ENCODE measurements at places on chromosomes 1 and 21.
A peak's percentile ranks its signal among the peaks of the same experiment; 100 is the strongest.

GRCh38 chr1:221239792-221240191, 360.5 kb downstream of the HLX start:
- no peak for DNase-seq

DNA sequence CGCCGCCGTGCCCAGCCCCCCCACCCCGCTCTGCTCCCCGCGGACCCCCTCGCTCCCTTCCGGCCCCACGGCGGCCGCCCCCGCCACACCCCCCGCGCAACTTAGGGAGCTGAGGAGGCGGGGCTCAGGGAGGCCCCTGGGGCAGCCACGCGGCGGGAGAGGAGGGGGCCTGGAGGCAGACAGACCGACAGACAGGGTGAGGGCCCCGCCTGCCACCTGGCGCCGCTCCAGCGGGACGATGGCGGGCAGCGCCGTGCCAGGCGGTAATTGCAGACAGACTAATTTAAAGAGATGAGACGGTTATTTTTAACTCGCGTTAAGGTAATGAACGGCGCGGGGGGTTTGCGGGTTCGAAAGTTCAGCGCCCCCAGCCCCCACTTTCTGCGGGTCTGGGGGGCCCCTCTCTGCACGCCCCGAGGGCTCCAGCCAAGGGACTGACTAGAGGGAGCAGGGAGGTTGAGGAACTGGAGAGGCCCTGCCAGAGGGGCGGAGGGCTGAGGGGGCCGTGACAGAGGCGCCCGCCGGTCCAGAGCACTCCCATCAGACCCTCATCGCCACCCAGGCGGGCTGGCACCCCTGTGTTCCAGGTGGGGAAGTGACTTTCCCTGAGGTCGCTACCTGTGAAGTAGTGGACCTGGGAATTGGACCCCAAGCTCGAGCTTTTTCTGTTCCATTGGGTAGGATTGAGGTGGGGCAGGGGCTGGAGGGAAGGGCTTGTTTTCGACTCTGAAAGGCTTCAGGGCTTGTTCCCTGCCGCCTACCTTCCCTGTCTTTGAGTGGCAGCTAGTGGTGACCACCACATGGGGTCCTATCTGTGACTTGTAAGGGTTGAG, 5.4 kb downstream of the FOXO6 start:
- no peak for DNase-seq

DNA sequence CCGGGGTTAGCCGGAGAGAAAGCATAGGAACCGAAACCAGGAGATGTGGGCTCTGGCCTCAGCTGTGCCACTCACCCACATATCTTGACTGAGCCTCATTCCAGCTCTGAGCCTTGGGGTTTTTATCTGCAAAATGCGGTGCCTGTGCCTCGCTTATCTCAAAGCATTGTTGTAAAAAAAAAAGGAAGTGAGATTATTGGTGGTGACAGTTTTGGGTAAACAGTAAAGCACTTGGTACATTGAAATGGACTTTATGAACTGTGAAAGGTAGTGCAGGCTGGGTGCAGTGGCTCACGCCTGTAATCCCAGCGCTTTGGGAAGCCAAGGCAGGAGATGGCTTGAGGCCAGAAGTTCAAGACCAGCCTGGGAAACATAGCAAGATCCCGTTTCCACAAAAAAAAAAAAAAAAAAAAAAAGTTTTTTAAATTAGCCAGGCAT, 3.8 kb downstream of the PTAFR start:
- DNase-seq: no peak

DNA sequence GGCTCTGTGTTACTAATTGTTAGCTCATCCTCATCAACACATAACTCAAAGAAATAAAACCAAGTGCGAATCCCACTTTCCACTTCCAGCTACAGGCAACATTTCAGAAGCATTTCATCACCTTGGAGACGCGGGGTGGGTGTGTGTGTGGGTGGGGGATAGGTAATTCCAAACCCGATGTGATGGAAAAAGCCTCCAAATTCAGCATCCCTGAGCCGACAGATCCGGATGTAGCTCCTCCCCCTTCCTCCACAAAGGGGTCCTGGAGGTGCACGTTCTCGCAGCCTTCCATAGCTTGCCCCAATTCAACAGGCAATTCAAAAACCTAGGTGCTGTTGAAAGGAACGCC, 486 bp downstream of the HSPA13 start:
- DNase-seq: peak; percentile 18

GRCh38 chr21:46156378-46156645, 933 bp upstream of the FTCD start:
- DNase-seq: no peak

GRCh38 chr21:33840771-33841170, 74.8 kb downstream of the ATP5PO start:
- DNase-seq: no peak

All from stimulated activated CD4-positive, alpha-beta T cell treated with anti-CD3 and anti-CD28 coated beads, Interleukin-1b, Interleukin-23, amount 100 ng/mL, for 24 hours (primary cell).